ENCODE measurements at places on chromosomes 11 and 22.

DNA sequence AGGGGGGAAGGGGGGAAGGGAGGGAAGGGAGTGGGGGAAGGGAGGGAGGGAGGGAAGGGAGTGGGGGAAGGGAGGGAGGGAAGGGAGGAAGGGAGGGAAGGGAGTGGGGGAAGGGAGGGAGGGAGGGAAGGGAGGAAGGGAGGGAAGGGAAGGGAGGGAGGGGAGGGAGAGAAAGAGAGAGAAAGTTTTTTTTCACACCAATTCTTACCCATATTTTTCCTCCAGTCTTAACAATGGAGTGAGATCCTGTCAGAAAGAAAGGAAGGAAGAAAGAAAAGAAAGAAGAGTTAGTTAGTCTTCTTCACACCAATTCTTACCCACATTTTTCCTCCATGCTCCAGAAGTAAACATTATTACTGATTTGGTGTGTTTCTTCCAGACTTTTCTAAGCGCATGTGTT is 3.0 kb upstream of the OR2AT4 start:
- no peak for DNase-seq

- DNase-seq: peak; percentile 71
Observed at GRCh38 chr22:31241936-31242335, 29.8 kb downstream of the LIMK2 start.

GRCh38 chr11:65552388-65552951 is 5.7 kb downstream of the LTBP3 start:
- no peak for DNase-seq

DNA sequence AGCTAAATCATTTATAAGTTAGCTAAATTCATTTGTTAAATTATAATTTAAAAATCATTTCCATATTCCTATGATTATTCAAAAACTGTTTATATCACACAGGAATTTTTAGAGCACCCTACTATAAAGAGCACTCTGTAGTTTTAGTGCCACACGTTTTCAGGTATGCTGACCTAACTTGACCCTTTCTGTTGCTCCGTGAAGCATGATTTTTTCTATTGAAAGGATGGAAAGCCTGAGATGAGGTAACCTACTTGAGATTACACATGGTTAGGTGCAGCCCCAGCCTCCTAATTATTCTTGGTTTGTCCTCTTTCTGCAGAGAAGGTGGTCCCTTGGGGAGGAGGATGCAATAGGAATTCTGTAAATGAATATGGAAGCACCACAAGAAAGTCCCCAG is 72.6 kb downstream of the PPFIBP2 start:
- no peak for DNase-seq

GRCh38 chr11:18374956-18375355 is 19.4 kb upstream of the LDHA start:
- DNase-seq: no peak

GRCh38 chr11:12042215-12042676 is 33.8 kb upstream of the DKK3 start:
- DNase-seq: peak; percentile 98

DNA sequence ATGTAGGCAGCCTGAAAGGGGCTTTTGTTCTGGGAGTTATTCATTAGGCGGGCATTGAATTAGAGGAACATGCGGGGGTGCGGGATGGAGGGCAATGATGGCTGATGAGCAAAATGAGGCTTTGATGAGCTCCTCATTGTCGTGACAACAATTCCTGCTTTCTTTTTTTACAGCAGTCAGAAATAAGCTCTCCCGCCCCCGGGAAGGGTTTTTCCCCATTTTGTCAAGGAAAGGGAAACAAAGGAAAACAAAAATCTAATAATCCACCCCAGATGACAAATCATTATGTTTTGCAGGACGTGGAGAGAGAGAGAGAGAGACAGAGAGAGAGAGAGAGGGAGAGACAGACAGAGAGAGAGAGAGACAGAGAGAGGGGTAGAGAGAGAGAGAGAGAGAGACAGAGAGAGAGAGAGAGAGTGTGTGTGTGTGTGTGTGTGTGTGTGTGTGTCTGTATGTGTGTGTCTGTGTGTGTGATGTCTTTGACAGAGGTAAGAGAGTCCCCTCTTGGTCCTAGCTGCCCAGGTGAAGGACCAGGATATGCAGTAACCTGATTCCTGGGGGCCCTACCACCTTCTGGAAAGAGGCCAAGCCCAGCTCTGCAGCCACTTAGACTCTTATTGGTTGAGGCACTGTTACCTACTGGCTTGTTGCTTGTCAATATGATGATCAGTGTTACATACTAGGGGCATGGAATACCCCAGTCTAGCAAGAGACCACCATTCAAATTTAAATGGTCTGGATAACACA is 46.7 kb upstream of the PARVA start:
- DNase-seq: peak; percentile 12

DNA sequence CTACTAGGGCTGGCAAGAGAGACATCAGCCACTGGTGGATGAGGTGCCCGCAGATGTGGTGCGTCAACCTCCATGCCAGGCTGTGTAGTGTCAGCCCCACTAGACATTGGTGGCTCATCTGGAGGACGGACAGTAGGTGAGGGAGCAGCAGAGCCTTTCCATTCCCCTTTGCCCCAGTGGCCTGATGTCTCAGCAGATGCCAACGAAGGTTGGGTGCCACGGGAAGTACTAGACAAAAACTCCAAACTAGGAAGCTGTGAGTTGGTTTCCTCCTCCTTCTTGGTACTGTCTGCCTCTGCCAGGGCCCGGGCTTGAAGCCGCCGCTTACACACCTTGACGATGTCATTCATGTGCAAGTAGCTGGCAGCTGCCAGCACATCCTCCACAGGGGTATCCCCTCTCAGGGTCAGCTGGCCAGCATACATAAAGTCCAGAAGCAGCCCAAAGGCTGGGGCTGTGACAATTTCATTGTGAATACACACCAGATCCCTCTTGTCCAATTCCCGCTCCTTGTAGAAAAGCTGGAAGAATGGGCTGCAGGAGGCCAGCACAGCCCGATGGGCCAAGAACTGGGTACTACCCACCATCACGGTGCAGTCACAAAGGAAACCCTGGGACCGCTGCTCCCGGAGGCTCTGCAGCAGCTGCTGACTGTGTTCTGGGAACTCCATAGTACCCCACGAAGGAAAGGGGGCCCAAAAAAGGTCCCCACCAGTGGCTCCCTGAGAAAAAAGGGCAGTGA is 795 bp downstream of the ZBTB3 start:
- DNase-seq: no peak

Measured in fibroblast of skin of right quadriceps (primary cell).